ENCODE measurements at places on chromosomes 7 and 10.
A peak's percentile ranks its signal among the peaks of the same experiment; 100 is the strongest.

- H3K27me3 ChIP-seq = no peaks in the 10 kb centered on the region
- peaks cover 34% of the 10 kb centered on the region for H3K4me1 ChIP-seq
- H3K27ac ChIP-seq = peak overlapping the region; percentile 73
- H3K36me3 ChIP-seq = peaks cover 15% of the 10 kb centered on the region
- DNase-seq = peak; percentile 3
Observed at GRCh38 chr10:119655566-119656001, 4.4 kb downstream of the BAG3 start.

GRCh38 chr7:6395898-6396595 lies 51.7 kb downstream of the DAGLB start:
- H3K27ac ChIP-seq = peak overlapping the region; percentile 79
- H3K4me1 ChIP-seq = peaks cover 57% of the 10 kb centered on the region
- peak overlapping the region; percentile 35 for H3K4me3 ChIP-seq
- H3K27me3 ChIP-seq = no peaks in the 10 kb centered on the region

- H3K4me1 ChIP-seq = no peaks in the 10 kb centered on the region
- no peaks in the 10 kb centered on the region for H3K36me3 ChIP-seq
- no peak overlapping the region for H3K4me3 ChIP-seq
- no peak for DNase-seq
- H3K27ac ChIP-seq = no peak overlapping the region
Observed at GRCh38 chr7:41339913-41340676, 362.8 kb downstream of the INHBA start.

GRCh38 chr7:136039577-136040345 lies 62.6 kb upstream of the MTPN start:
- DNase-seq = no peak
- H3K4me1 ChIP-seq = no peaks in the 10 kb centered on the region

DNA sequence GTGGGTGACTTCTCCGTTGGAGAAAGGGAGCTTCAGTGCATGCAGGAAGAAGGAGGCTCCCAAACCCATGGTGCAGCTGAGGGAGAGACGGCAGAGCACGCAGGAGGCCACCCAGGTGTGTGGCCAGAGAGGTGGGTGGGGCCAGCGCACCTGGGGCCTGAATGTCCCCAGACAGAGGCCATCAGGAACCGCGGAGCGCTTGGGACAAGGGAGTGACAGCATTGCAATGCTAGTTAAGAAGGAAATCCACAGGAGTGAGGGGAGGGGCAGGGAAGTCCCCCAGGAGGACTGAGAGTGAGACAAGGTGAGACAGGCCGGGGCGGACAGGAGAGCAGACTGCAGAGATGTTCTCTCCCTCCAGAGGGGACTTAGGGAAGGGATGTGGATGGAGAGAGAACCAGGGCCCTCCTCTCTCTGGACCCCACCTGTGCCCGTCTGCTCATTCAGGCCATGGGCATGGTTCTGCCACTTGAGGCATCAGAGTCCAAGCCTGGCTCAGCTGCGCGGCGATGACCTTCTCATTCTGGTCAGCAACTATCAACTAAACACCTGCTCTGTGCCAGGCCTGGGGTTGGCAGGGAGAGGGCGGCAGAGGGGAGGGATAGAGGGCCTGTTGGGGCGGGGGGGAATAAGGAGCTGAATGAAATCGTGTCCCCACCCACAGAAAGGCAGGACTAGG lies 69.4 kb upstream of the COL13A1 start:
- H3K27ac ChIP-seq = no peak overlapping the region
- peaks cover 14% of the 10 kb centered on the region for H3K4me1 ChIP-seq
- H3K27me3 ChIP-seq = peaks cover 44% of the 10 kb centered on the region

- H3K4me3 ChIP-seq = peak overlapping the region; percentile 34
- no peaks in the 10 kb centered on the region for H3K27me3 ChIP-seq
- peaks cover 36% of the 10 kb centered on the region for H3K4me1 ChIP-seq
- no peak for DNase-seq
- no peak overlapping the region for H3K27ac ChIP-seq
Observed at GRCh38 chr7:2357571-2357970, 2.9 kb downstream of the EIF3B start.

- no peak for DNase-seq
- H3K4me3 ChIP-seq = no peak overlapping the region
- no peak overlapping the region for H3K27ac ChIP-seq
- no peaks in the 10 kb centered on the region for H3K4me1 ChIP-seq
- H3K36me3 ChIP-seq = peaks cover 9% of the 10 kb centered on the region
Observed at GRCh38 chr10:16976803-16977202, 152.8 kb downstream of the CUBN start.

- no peaks in the 10 kb centered on the region for H3K36me3 ChIP-seq
- no peaks in the 10 kb centered on the region for H3K4me1 ChIP-seq
- no peak overlapping the region for H3K4me3 ChIP-seq
- no peak for DNase-seq
- peaks cover 41% of the 10 kb centered on the region for H3K27me3 ChIP-seq
Observed at GRCh38 chr10:48763403-48763965, 78.8 kb downstream of the WDFY4 start.

DNA sequence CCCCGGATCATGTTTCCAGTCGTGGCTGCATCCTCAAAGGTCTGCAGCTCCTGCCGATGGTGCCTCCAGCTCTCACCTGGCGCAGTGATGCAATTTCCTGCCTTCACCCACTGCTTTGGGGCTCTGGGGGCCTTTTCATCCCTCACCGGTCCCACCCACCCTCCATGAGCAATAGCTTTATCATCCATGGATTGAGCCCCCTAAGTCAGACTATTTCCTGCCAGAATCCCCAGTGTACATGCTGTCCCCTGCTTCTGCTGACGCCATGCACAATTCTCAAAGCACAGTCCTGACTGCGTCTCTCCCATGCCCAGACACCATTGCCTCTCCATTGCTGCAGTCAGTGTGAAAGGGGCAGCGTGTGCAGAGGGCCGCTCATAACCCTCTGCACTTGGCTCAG lies 49.7 kb downstream of the FAM241B start:
- H3K4me1 ChIP-seq = no peaks in the 10 kb centered on the region
- no peak for DNase-seq
- H3K27me3 ChIP-seq = peaks cover 71% of the 10 kb centered on the region
- no peak overlapping the region for H3K27ac ChIP-seq

DNA sequence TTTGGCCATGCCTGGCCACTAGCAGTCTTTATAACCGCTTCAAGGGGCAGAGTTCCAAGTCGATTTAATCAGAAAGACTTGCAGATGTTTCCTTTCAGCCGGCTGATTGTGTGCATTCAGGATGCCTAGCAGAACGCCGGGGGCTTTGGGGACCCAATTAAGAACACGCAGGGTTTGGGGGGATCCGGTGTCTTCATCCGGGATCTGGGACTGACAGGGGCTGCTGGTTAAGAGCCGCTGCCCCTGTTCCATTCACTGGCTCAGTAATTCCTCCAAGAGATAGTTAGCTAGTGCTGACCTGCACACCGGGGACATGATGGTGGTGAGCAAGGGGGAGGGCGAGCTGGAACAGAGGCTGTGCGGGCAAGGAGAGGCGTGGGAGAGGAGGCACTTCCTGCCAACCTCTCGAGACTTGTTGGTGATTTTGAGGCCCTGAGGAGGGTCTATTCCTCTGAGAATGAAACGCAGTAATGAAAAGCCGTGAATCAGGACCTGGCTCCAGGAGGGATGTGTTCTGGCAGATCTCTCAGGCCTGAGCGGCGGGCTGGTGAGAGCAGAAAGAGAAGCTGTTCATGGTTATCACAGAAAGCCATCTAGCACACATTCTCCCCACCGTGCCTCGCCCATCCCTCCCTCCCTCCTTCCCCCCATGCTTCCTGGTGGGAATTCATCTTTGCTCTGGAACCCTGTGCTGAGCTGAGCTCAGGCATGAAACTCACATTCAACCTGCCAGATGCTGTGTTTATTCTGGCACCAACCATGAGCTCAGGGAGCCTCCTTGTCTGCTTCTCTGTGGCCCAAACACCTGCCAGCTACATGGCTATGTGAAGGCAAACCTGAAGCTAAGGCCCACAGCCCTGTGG lies 152.0 kb downstream of the CCDC3 start:
- no peak overlapping the region for H3K27ac ChIP-seq
- no peak overlapping the region for H3K4me3 ChIP-seq

DNA sequence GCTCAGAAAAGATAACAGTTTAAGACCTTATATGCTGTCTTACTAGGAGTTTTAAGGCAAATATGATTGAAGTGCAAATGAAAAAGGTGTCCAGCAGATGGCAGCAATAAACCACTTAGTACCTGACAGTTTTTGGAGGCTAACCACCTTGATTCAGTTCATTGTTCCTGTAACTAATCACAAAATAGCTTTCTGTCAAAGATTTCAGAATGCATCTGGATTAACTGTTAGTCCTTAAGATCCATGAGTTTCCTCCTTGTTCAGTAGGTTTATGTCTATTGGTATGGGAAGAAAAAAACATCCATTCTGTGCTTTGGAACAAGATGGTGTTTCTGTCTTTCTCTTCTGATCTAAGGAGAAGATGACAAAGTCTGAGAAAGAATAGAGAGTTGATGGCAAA lies 46.6 kb downstream of the CCSER2 start:
- DNase-seq = peak; percentile 49
- H3K27me3 ChIP-seq = no peaks in the 10 kb centered on the region
- H3K27ac ChIP-seq = peak overlapping the region; percentile 38
- H3K4me3 ChIP-seq = no peak overlapping the region
- peaks cover 36% of the 10 kb centered on the region for H3K4me1 ChIP-seq
- H3K36me3 ChIP-seq = peaks cover 48% of the 10 kb centered on the region

GRCh38 chr7:106376026-106376799 lies 91.4 kb upstream of the NAMPT start:
- H3K27me3 ChIP-seq = no peaks in the 10 kb centered on the region
- DNase-seq = no peak
- no peak overlapping the region for H3K4me3 ChIP-seq
- H3K36me3 ChIP-seq = no peaks in the 10 kb centered on the region
- no peak overlapping the region for H3K27ac ChIP-seq

GRCh38 chr7:92809760-92810573 lies 26.4 kb downstream of the CDK6 start:
- peak; percentile 48 for DNase-seq
- H3K27ac ChIP-seq = peak overlapping the region; percentile 87
- peak overlapping the region; percentile 67 for H3K4me3 ChIP-seq
- H3K36me3 ChIP-seq = peaks cover 6% of the 10 kb centered on the region

- DNase-seq = no peak
- H3K27me3 ChIP-seq = no peaks in the 10 kb centered on the region
- peak overlapping the region; percentile 59 for H3K27ac ChIP-seq
- H3K36me3 ChIP-seq = peaks cover 41% of the 10 kb centered on the region
Observed at GRCh38 chr7:66576646-66577045, 52.0 kb upstream of the KCTD7 start.

DNA sequence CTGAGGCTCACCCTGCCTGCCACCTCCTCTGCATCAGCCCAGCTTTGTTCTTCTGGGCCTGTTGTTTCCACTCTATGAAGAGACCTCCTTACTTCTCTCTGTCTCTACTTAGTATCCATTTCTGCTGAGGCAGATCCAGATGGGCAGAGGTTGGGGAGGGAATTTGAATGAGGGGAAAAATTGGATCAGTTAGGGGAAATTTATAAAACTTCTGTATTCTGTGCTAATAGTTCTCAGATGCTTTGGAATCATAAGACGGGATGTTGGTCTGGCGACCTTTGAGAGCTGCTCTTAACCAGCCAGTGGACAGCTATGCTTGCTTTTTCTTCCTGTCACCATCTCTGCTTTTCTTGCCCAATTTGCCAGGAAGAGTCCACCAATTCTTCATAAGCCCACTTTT lies 55.5 kb downstream of the AUTS2 start:
- no peak overlapping the region for H3K4me3 ChIP-seq
- no peaks in the 10 kb centered on the region for H3K27me3 ChIP-seq
- peaks cover 4% of the 10 kb centered on the region for H3K36me3 ChIP-seq
- no peak for DNase-seq
- peaks cover 18% of the 10 kb centered on the region for H3K4me1 ChIP-seq

- peaks cover 4% of the 10 kb centered on the region for H3K36me3 ChIP-seq
- no peak overlapping the region for H3K27ac ChIP-seq
- H3K4me1 ChIP-seq = peaks cover 8% of the 10 kb centered on the region
- no peak for DNase-seq
- no peaks in the 10 kb centered on the region for H3K27me3 ChIP-seq
Observed at GRCh38 chr10:62015994-62016393, 114.5 kb downstream of the ARID5B start.

GRCh38 chr7:101950450-101951119 lies 133.2 kb downstream of the CUX1 start:
- peaks cover 6% of the 10 kb centered on the region for H3K36me3 ChIP-seq
- H3K27me3 ChIP-seq = no peaks in the 10 kb centered on the region
- no peak overlapping the region for H3K4me3 ChIP-seq
- H3K4me1 ChIP-seq = peaks cover 8% of the 10 kb centered on the region
- H3K27ac ChIP-seq = peak overlapping the region; percentile 30
- DNase-seq = no peak

- no peak overlapping the region for H3K4me3 ChIP-seq
- no peak overlapping the region for H3K27ac ChIP-seq
- H3K4me1 ChIP-seq = peaks cover 2% of the 10 kb centered on the region
- H3K36me3 ChIP-seq = no peaks in the 10 kb centered on the region
Observed at GRCh38 chr7:150964593-150965111, 13.5 kb downstream of the KCNH2 start.

DNA sequence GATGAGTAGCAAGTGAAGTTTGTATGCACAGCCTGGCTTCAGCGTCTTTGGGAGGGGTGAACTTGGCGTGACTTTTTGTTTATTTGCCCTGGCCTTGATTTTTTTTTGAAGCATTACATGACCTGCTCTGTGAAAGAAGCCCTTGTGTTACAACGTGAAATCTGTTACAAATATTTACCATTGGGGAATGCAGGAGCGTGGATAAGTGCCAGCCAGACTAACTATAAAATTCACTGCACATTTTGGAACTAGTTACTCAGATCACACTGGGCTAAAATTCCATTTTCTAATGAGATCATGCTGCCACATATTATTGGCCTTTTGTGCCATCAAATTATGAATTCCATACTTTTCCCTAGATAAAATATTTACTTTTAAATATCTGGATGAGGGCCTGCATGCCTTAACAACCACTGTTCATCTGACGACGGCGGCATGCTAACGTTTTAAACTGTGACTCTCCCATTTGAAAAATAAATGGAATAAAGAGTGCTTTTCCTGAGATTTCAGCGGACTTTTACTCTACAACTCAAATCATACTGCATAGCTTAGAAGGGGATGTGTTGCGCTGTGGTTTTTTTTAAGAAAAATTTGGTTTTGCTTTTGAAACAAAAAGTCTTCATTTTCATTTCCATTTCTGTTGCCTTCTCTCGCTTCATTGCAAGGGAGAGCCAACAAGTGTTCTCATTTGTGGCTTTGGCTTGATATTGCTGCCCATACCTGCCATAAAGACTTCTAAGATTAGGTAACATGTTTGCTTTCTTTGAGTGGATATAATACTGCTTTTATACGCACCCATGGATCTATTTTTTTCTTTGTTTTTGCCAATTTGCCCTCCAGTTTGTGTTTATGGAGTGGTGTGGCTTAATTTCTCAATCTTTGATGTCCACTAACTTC lies 352.2 kb downstream of the TFEC start:
- no peak for DNase-seq
- no peaks in the 10 kb centered on the region for H3K4me1 ChIP-seq
- no peak overlapping the region for H3K4me3 ChIP-seq
- H3K27ac ChIP-seq = no peak overlapping the region
- peaks cover 3% of the 10 kb centered on the region for H3K36me3 ChIP-seq
- H3K27me3 ChIP-seq = no peaks in the 10 kb centered on the region

DNA sequence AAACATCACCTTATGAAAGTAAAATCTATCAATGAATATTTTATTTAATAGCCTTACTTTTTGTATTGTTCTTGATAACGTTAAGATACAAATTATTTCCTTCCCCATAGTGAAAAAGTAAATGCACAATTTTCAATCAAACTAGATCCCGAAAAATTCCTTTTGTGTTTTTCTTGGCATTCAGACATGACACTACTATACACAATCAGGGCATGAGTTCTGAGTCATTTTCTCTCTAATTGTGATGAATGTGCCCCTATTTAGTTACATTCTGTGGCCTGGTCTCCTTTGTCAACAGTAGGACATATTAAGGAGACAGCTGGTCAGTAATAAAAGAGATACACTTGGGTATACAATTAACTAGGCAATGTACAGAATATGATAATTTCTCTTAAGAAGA lies 19.8 kb downstream of the COL1A2 start:
- no peaks in the 10 kb centered on the region for H3K4me1 ChIP-seq
- no peak overlapping the region for H3K27ac ChIP-seq
- DNase-seq = no peak
- no peaks in the 10 kb centered on the region for H3K27me3 ChIP-seq
- peaks cover 4% of the 10 kb centered on the region for H3K36me3 ChIP-seq
